ENCODE measurements at places on chromosomes 12 and 14.

DNA sequence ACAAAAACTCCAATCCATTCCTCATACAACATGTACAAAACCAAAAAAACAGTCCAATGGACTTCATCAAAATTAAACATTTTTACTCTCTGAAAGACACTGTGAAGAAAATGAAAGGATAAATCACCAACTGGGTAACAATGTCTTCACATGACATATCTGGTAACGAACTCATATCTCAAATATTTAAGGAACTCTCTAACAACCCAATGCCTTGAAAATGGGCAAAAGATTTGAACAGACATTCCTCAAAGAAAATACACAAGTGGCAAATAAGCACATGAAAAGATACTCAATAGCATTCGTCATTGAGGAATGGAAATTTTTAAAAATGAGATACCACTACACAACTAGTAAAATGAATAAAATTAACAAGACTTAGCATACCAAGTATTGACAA is 198.7 kb upstream of the RASSF8 start:
- DNase-seq = no peak

DNA sequence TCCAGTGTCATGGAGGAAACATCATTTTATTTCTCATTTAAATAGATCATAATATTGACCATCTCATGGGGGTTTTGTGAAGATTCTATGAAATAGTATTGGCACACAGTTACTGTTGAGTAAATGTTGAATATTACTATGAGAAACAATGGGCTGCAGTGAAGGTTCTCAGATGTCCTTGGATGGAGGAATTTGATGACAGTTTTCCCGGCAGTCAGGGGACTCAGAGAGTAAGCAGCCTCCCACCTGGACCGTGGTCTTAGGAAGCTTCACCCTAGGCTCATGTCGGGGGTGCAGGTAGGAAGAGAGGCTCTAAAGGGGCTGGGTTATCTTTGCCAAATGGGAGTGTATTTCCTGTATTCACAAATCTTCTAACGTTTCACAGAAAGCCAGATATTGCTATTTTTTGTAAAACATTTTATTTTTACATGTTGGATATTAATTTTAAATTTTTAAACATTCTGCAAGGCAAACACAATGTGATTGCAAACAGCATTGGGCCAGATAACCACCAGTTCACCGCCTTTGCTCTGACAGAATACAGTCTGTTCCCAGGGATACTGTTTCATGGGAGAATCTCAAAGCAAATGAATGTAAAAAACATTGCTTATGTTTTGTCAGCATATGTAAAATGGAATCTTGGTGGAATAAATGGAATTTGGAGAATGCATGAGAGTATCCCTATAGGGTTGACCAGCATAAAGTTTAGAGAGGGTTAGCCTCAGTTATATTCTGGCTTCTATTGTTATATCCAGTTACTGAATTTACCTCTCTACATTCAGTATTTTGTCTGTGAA is 380.8 kb upstream of the TMEM132C start:
- DNase-seq = no peak

DNA sequence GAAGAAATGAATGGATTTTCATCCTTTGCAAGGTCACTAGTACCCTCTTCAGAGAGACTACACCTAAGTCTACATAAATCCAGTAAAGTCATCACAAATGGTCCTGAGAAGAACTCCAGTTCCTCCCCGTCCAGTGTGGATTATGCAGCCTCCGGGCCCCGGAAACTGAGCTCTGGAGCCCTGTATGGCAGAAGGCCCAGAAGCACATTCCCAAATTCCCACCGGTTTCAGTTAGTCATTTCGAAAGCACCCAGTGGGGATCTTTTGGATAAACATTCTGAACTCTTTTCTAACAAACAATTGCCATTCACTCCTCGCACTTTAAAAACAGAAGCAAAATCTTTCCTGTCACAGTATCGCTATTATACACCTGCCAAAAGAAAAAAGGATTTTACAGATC is 40.8 kb downstream of the SPATA7 start:
- DNase-seq = no peak

- DNase-seq = no peak
These were observed 54.7 kb downstream of the FGD4 start for GRCh38 chr12:32454075-32454474.

GRCh38 chr12:53327435-53328042 is 6.1 kb upstream of the AAAS start:
- DNase-seq = no peak

DNA sequence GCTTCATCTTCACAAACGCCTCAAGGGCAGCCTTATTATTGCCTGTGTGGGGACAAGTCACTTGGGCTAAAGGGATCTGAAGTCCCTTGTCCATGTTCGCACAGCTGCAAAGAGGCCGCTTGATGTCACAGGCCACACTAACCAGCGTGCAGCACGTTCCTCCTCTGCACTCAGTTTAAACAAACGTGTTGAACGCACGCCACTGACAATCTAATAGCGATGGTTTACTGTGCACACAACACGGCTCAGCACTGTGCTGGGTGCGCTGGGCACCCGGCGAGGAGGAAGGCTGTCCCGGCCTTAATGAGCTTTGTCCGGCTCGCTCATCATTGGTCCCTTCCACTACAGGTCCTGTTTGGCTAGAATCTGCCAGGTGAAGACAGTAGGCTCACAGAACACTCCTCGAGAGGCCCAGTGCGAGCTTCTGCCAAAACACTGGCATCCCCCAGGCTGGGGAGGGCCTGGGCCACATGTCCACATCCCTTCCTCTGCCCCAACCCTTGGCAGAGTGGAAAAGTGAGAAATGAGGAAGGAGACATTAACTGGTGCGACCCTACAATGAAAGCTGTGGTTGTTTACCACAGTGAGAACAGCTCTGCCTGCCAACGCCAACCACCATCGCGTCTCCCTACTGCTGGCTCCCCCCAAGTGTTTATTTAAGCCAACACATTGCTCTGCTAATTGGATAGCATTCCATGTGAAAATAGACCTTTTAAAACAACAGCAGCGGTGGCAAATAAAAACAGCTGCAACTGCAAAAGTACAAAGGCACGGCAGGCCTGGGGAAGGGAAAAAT is 113.2 kb downstream of the RBM19 start:
- no peak for DNase-seq

GRCh38 chr12:113359133-113359938 is 949 bp downstream of the PLBD2 start:
- DNase-seq = peak; percentile 81

DNA sequence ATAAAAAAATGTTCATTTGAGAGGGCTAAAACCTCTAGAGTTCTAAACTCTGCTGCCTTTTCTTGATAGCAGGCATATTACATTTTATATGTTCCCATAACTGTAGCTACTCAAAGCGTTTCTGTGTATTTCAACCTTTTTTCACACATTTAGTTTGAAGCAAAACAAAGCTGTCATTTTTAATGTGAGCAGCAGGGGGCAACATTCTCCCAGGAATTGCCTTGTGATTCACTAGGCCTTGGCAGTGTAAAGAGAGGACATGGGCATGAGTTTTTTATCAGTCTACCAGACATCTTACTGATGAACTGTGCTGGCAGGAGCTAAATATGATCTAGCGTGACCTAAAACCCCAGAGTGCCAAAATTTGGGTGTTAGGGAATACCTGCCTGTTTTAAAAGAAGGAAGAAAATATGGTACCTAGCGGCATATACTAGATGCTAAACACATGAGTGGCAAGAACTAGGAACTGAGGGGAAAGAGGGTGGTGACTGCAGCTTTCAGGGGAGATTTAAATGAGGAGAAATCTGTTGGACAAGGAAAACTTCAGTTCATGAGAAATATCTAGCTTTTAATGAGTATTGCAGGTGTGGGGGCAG is 65.3 kb downstream of the IFT43 start:
- no peak for DNase-seq

DNA sequence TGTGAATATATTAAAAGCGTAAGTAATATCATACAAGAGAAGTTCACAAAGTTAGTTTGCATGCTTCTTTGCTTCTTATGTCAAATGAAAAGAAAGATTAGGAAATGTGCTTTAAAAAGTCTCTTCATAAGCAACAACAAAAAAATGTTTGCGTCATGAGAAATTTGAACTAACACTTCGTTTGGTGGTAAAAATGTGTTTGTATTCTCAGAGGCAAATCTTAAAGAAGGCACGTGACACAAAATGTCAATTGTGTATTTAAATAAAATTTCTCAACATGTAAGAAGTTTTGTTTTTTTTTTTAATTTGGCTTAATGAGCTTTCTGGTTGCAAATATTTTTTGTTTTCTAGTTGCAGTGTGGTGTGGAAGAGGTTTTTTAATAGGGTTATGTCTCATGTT is 93.8 kb downstream of the TMTC2 start:
- no peak for DNase-seq

DNA sequence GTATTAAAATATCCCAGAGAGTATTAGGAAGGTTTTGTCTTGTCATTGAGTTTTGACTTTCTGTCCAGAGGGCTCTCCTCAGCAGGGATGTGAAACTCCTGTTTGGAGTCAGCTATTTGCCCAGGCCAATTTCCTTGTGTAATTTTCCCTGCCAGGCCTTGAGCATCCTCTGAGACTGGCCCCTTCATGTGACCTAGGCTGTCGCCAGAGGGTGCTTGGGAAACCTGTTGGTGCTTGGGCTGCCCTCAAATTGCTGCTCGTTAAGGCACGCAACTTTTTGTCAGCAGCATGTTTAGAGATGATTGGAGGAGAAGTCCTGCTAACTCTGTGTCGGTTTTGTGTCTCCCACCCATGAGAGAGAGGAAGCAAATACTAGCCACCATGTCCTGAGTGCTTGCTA is 39.1 kb downstream of the IQSEC3 start:
- DNase-seq = no peak

- no peak for DNase-seq
These were observed 162.4 kb downstream of the AKAP6 start for GRCh38 chr14:32491416-32492016.

DNA sequence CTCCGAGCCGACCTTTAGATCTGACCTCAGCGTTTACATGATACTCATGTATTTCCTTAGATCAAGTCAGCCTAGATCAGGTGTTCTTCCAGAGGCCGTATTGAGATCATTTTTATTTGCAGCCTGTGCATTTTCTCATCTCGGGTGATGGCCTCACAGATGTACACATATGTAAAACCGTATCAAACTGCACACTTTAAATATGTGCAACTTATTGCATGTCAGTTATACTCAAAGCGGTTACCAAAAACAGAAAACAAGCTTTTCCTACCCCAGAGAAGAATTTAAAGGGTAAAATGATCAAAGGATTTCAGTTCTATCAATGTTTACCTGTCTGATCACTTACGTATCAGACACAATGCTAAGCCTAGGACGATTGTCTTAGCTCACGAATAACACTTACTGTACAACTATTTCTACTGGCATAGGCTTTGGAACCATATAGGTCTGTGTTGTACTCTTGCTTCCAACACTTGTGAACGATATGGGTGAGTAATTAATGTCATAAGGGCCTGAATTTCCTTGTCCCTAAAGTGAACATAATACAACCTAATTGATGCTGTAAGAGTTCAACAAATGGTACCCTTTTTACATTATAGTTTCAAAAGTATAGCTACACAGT is 628 bp upstream of the LLPH start:
- DNase-seq = no peak

- no peak for DNase-seq
These were observed 7.1 kb upstream of the PNMA1 start for GRCh38 chr14:73721101-73721821.

GRCh38 chr12:12447236-12447635 is 90.4 kb downstream of the BORCS5 start:
- no peak for DNase-seq

DNA sequence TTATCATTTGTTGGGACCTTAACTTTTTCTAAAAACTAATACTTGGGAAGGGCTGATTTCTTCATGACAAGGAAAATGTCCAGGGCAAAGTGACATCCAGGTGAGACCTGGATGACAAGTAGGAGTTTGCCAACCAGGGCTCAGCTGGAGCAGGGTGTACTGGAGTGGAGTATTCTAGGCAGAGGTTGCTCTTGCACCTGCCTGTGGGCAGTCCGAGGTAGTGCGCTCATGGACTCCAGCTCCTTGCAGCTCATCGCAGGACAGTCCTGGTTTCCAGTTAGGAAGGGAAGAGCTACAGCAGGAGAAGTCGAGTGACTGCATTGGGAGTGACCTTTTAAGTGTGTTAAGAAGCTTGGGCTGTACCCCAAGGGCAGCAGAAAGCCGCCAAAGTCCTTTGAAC is 175.9 kb downstream of the PELI2 start:
- no peak for DNase-seq

- no peak for DNase-seq
These were observed 36.3 kb upstream of the FAM222A start for GRCh38 chr12:109677279-109677691.

DNA sequence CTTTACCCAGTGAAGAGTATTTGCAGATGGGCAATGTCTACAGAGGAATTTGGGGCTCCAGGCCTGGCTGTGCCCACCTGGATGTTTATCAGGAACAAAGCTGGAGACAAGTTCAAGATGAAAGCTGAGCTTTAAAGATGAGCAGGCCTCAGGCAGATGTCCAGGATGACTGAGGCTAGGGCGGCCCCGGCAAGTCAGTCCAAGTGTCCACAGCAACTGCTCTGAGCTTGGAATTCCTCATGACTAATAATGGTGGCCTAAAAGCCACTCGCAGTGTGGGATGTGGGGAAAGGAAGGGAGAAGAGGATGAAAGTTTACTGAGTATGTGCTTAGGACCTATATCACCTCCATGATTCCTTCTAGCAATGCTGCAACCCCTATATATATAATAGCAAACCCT is 128.2 kb upstream of the NOS1 start:
- DNase-seq = no peak

GRCh38 chr14:25484906-25485305 is 435.0 kb upstream of the STXBP6 start:
- DNase-seq = no peak

DNA sequence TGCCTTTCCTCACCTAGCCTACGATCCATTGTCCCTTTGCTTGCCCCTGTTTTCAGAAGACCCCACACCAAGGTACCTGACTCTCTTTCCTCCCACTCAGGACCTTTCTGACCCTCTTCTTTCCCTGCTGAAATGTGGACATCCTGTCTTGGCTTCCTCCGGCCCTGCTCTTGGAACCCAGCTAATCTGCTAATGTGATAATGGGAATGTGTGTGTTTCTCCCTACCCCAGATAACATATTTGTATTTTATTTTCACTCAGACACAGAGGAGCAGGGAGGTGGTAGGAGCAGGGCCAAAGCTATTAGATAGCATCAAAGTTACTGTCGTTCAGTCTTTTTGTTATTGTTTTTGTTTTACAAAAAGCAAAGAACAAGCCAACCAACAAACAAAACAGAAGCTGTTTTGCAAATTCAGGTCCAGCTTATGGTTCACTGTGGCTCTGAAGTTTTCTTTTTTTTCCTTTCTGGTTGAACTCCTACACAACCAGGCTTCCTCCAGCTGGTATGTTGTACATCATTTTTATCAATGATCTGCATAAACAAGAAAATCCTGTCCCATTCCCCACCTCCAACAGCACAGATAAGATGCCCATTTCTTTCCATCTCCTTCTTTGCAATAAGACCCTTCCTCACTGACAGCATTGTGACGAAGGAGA is 137.3 kb downstream of the C12orf75 start:
- no peak for DNase-seq
